Erythroblast (primary cell): ENCODE measurements at places on chromosomes 4 and X.
A peak's percentile ranks its signal among the peaks of the same experiment; 100 is the strongest.

DNA sequence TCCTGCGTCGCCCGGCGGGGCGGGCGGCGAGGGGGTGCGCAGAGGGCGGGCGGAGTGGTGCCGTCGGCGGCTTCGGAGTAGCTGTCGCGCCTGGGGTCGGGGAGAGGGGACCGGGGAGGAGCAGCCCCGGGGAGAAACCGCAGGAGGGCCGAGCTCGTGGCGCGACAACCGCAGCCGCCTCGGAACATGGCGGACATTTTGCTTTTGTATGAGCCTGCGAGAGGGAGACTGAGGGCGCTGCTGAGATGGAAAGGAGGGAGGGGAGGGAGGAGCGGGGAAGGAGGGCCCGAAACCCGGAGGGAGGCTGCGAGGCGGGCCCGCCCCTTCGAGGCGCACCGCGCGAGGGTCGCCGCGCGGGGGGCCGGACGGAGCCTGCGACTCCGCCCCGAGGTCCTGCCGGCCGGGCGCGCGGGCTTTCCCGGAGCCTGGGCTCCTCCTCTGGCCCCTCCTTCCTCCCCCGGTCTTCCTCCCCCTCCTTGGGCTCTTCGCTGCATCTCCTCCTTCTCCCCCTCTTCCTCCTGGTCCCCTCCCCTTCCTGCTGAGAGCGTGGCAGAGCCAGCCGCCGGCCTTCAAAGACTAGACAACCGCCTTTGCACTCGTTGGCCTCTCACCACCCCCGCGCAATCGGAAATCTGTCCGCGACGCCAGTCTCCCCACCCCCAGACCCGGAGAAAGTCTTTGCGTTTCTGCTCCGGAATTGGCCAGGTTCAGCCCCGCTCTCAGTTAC is 1.1 kb downstream of the INTS6L start:
- DNase-seq = peak; percentile 88

- DNase-seq = no peak
Measured at GRCh38 chr4:5918331-5918985, 25.6 kb upstream of the CRMP1 start.

GRCh38 chr4:114598191-114599121 is at the start of gene UGT8:
TSS of gene UGT8 (plus strand) at chr4:114598807. CDS start at chr4:114622881, 24,074 bp downstream.
- DNase-seq = no peak

DNA sequence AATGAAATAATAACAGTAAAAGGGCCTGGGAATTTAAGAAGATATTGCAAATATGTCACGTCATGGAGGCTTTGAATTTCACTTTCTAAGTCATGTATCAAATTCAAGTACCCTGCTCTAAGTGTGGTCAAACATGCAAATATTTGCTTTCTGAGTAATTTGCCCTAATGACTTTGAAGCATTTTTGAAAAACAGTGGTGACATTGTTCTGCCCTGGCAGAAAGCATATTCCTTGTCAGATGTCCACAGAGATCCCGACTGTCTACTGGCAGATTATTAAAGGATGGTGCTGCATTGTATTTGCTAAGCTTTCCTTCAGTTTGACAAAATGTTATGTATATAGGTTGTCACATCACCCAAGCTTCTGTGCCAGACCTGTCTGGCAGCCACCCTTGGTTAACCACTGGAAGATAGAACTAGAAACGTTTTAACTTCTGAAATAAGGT is 92.5 kb downstream of the ANK2 start:
- DNase-seq = no peak

GRCh38 chrX:115912372-115912897 is 258.1 kb upstream of the AGTR2 start:
- no peak for DNase-seq

GRCh38 chr4:36332782-36333131 is 51.3 kb downstream of the DTHD1 start:
- DNase-seq = no peak

DNA sequence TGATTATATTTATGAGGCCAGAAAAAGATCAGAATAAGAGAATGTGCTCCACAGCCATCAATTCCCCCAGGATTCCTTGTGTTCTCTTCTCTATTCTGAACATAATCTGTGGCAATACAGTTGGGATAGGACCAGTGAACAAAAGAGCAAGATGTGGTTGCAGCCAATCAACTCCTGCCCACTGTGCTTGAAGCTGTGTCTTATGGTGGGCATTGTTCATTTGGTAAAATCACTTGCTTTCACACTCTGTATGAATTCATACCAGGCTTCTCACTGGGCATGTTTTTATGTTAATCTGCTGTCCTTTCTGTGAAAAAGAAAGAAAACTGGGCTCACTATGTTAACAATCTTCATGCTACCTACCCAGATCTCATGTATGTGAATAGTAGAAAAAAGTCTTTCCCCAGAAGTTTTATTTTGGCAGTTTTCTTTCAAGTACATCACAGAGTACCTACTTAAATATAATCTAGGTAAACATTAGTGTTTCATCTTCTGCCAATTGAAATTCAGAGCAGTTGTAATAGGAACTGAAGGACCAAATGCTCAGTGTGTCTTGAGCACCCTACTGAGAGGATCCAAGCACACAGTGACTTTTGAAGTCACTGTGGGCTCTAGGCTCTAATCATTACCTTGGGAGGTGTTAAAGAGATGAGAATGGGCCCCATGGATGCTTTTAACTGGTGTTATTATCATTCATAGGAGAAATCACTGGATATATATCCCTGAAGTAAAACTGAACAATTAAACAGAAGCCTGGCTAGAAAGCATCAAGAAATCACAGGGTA is 429.2 kb upstream of the TRAM1L1 start:
- no peak for DNase-seq
